ENCODE measurements at places on chromosomes 5 and 9.

DNA sequence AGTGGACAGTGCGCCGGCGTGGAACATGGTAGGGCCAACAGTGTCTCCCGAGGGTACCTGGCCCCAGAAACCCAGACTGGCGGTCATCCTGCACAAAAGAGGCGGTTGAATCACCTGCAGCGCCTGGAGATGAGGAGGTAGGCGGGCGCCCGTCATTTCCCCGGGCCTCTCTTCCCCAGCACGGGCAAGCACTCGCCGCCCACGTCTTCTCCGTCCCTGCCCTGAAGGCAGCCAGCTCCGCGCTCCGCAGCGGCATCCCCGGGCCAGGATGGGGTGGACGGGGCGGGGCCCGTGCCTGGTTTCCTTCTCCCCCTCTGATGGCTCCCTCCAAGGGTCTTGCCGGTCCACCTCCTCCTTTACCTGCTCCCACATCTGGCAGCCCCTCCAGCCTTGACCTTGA is 27.1 kb upstream of the N4BP3 start:
- no peak for DNase-seq

DNA sequence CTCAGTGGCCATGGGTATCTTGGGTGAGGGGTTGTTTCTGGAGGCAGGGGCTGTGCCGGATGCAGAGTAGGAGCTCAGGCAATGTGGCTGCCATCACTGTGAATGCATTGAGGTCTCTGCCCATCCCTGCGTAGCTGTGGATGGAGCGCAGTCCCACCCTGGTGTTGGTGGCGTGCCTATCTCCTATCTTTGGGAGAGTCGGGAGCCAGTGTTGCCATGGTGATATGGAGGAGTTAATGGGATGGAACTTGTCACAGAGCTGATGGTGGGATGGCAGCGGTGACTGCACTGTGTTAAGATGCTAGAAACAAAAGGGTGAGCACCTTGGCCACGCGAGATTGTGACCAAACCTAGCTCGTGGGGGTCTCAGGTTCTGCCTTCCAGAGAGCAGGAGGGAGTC is 197.3 kb downstream of the MELK start:
- no peak for DNase-seq

- DNase-seq = no peak
These were observed 1105.8 kb downstream of the CDH18 start for GRCh38 chr5:18882154-18882553.

DNA sequence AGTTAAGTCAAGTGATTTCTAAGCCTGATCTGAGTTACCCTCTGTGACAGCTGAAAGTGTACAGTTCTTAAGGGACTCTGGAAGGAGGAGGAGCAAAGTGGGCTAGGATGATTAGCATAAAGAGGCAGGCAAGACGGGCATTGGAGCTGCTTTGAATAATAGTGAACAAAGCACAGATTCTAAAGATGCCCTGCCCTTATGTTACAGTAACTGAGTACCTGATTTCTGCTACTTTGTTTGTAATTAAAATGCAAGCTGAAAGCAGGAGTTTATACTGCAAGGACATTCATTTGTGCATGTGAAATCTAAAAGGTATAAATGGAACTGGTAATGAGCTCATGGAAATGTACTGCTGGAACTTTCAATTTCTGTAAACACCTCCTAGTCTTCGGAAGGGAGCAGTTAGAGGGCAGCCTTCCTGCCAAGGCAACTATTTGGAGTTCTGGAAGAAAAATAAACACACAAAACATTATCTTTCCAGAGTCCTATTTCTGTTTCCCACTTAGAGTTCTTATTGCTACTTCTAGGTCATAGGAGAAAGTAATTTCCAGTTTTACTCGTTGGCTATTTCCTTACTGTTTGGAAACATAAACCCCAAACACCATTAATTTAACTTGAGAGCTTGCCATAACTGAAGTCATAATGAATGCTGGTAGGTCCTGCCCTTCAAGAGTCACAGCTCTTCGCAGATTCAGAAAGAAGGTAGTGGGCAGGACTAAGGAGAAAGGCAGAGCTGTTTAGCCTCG is at the start of gene RANBP3L:
Gene RANBP3L, minus strand, starts transcription at position 45 of the 746 bp plus-strand sequence. CDS start 486 bp downstream, outside the sequence.
- DNase-seq = no peak

GRCh38 chr5:109468737-109469420 is 59.1 kb upstream of the PJA2 start:
- DNase-seq = peak; percentile 77

DNA sequence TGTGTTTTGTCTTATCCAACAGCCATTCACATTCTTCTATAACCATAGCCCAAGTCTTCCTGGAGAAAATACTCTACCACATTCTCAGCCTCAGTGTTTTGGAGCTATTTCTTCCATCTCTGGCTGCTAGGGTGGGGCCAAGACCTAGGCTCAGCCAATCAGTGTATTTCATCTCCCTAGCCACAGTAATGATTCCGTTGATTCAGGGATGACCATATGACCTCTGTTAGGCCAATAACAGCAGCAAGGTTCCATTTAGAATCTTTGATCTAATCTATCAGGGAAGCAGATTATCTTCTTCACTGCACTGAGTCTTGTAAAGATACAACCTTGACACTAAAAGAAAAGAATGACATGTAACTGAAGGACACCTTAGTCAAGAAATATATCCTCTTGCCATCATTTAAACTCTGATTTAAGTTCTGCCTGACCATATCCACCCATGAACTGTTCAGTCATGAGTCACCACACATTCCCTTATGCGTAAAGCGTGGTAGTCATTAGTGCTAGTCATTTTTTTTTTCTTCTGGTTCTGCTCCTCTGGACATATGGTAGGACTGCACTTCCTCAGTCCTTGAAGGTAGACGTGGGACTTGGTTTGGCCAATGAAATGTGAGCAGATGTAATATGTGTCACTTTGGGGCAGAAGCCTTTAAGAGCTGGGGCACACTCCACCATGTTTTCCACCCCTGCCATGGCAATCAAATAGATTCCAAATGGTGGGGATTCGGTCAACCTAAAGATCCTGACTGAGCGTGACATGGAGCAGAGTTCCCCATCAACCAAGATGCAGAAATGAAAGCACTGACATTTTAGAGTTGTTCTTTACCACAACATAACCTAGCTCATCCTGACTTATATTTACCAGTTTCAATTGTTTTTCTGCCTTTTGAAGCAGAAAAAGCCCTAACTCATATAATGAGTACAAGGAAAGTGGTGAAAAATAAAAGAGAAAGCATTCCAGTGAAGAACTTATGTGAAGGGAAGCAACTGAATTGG is 12.7 kb upstream of the PRELID2 start:
- DNase-seq = no peak

GRCh38 chr9:31870276-31870675 is 514.2 kb upstream of the ACO1 start:
- DNase-seq = no peak

GRCh38 chr9:81508476-81508875 is 180.9 kb downstream of the TLE1 start:
- DNase-seq = no peak

DNA sequence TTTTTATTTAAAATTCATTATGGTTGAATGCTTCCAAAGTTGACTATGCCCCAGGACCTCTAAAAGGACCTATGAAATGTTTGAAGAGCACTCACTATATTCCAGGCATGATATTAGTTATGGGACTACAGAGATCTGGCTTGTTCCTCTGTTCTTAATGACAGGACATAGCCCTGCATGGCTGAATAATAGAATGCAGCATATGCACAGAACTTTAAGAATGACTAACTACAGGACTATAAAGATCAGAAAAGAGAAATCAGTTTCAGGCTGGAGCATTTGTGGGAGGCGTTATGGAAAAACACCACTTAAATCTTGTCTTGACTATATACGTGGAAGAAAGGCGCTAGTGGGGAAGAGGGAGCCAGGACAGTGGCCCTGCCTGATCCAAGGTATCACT is 239.2 kb downstream of the DOCK8 start:
- DNase-seq = no peak

- no peak for DNase-seq
These were observed 91.2 kb downstream of the RFK start for GRCh38 chr9:76302947-76303550.

- no peak for DNase-seq
These were observed 27.4 kb upstream of the SAP30L start for GRCh38 chr5:154418344-154418820.

GRCh38 chr9:7490317-7491108 is 309.1 kb downstream of the DMAC1 start:
- no peak for DNase-seq

DNA sequence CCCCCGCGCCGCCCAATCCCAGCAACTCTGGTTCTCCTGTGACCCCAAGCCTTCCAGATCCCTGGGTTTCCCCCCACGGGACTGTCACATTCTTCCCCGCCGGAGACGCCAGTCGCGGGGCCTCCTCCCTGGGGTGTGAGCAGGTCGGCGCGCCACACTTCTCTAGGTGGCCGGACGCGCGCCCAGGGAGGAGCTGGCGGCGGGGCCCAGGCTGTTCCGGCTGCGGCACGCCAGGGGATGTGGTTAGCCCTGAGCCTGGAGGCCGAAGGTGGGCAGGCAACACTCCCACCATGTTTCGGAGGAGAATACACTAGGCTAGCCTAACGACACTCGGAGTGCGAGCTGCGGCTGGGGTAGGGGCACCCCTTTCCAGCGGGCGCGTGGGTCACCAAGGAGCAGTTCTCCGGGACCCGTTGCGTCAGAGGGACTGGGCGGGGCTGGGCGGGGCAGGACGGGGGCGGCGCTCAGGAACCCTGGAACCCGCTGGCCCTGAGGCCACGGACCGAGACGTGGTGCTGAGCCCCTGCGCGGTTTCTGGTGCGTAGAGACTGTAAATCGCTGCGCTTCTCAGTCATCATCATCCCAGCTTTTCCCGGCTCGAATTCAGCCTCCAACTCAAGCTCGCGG is at the start of gene SLC27A6:
Gene SLC27A6, plus strand, starts transcription at position 478 of the 627 bp plus-strand sequence. CDS start 650 bp downstream, outside the sequence.
- DNase-seq = no peak

- DNase-seq = no peak
These were observed 22.0 kb downstream of the FNIP1 start for GRCh38 chr5:131774652-131775367.

- no peak for DNase-seq
These were observed 1.3 kb upstream of the PTPDC1 start for GRCh38 chr9:94082956-94083355.

GRCh38 chr9:129224618-129225489 is 46.8 kb upstream of the IER5L start:
- no peak for DNase-seq

- DNase-seq = no peak
These were observed 173.5 kb upstream of the NREP start for GRCh38 chr5:111930449-111930848.

DNA sequence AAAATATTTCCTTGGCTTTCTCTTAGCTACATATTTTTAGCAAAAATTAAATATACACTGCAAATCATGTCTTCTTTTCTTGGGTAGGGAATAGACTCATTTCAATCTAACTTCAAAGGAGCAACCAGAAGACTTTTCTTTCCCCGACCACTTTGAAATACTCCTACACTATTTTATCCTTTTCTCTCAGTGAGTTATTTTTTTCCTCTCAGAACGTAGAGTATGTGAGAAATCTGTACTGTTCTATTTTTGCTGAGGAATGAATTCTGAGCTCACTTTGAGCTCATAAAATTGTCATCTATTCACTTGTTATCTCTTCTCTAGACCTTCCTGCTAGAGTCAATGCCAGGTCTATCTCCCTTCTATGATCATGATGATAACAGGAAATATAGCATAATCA is 22.2 kb upstream of the DAPK1 start:
- DNase-seq = no peak

GRCh38 chr9:34985311-34985899 is 4.1 kb upstream of the DNAJB5 start:
- peak; percentile 37 for DNase-seq

- no peak for DNase-seq
These were observed 173.3 kb upstream of the SEMA6A start for GRCh38 chr5:116747881-116748280.

DNA sequence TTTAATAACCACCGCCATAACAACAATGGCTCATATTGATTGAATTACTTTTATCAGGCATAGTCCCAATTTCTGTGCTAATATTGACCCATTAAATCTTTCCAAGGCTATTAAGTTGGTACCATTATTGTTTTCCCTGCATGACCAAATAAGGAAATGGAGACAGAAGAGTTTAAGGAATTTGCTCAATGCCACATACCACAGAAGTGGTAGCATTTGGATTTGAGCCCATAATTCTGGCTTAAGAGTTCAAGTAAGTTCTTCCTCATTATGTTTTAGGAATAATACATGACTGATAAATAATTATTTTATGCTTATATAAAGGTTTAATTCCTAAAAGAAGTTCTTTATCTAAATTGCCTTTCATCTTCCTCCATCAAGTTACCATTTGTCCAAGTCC is 43.4 kb upstream of the HAPLN1 start:
- no peak for DNase-seq

- DNase-seq = no peak
These were observed 489.6 kb upstream of the ZNF608 start for GRCh38 chr5:125236007-125236406.

GRCh38 chr5:148438933-148439332 is 55.2 kb downstream of the FBXO38 start:
- DNase-seq = no peak

DNA sequence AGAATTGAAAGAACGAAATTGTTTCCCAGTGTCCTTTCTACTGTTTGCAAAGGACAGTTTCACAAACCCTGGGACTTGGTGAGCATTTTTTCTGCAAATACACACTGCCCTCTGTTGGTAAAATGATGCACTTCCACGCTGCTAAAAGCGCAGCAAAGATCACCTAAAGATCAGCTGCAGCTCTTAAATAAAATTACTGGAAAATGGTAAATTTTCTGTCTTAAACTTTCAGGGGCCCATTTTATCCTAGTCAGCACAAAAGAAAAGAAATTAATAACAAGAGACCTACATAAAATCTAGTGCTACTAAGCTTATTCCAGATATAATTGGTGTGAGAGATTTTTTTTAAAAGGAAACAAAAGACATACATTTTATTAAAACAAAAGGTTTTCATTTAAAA is 566.0 kb downstream of the CAAP1 start:
- DNase-seq = no peak

- DNase-seq = no peak
These were observed 345.9 kb upstream of the NUDT12 start for GRCh38 chr5:103908336-103909080.

GRCh38 chr5:149046196-149046829 is 16.5 kb downstream of the SH3TC2 start:
- no peak for DNase-seq

GRCh38 chr5:56763182-56763581 is 52.2 kb upstream of the MAP3K1 start:
- no peak for DNase-seq

- no peak for DNase-seq
These were observed 61.8 kb downstream of the MEF2C start for GRCh38 chr5:88821161-88821560.

GRCh38 chr9:16368237-16369087 is 502.0 kb downstream of the BNC2 start:
- DNase-seq = no peak

DNA sequence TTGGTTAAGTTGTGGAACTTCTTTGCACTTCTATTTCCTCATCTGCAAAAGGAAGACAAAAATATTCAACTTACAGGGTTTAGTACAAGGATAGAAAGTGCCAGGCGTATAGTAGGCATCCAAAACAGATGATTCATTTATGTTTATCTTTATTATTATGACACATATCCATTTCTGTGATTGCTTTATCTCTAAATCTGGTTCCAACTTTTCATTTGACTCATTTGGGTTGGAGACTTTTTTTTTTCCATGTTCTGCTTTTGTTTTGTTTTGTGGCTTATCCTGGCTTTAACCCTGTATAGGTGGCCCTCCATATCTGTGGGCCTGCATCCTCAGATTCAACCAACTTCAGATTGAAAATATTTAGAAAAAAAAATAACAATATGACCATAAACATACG is 186.7 kb upstream of the SLC24A2 start:
- DNase-seq = no peak
